Stimulated activated CD8-positive, alpha-beta memory T cell treated with anti-CD3 and anti-CD28 coated beads, Interleukin-4, amount 100 ng/mL, for 4 hours (primary cell): ENCODE measurements at places on chromosomes 11 and 22.

DNA sequence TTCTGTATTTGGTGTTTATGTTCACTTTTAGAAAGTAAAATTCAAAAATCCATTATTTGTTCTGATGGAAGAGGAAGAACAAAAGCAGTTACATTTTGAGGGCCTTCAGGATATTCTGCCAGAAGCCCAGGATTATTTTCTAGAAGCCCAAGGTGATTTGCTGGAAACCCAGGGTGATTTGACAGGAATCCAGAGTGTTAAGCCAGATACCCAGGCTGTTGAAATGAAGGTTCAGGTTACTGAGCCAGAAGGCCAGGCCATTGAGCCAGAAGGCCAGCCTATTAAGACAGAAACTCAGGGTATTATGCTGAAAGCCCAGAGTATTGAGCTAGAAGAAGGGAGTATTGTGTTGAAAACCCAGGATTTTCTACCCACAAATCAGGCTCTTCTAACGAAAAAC, 33.1 kb downstream of the CCDC15 start:
- no peak for DNase-seq

DNA sequence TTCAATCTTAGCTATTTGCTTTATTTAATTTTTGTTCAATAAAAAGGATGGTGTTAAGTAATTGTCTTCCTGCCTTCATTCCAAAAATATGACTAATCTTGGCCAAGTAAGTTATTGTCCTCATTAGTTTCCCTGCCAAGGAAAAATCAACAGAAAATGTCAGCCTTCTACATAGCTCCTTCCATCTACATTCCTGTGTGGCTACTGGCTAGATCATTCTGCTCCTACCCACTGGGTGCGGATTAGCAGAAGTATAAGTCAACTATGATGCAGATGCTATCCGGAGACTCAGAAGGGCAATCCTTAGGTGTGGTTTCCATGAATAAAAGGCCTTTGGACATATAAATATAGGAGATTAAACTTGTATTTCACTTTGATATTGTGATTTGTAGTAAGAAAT, 154.4 kb downstream of the SBF2 start:
- DNase-seq = no peak

GRCh38 chr11:33454264-33454663, 197.1 kb downstream of the HIPK3 start:
- DNase-seq = no peak

DNA sequence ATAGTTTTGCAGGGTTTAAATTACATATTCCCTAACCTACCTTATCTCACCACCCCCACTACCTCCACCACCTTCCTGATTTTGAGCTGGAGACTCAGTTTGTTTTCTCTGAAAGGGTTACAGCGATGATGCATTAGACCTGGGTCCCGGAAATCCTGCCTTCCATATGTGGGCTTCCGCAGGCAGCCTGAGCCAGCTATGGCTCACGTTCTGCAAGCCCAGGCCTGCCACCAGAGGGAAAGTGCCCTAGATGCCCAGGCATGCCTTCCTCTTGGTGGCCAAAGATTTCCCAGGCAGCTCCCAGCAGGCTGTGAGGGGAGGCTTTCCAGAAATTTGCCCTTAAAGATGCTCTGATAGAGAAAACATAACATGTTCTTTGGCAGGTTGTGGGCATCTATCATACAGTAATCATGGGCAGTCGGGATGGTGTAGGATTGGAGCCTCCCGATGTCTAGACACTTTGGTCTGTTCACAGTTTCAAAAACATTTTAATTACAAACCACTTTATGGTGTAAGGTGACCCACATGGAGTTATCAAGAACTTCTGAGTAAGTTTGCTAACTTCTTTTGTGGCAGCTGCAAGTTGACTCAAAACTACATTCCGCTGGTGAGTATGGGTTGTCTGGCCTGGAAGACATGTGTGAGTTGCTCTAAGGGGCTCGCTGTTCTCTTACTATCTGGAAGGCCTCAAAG, 79.3 kb downstream of the MICAL2 start:
- no peak for DNase-seq
